Hepatic stellate cell (primary cell): ENCODE measurements at places on chromosomes 6 and 20.

DNA sequence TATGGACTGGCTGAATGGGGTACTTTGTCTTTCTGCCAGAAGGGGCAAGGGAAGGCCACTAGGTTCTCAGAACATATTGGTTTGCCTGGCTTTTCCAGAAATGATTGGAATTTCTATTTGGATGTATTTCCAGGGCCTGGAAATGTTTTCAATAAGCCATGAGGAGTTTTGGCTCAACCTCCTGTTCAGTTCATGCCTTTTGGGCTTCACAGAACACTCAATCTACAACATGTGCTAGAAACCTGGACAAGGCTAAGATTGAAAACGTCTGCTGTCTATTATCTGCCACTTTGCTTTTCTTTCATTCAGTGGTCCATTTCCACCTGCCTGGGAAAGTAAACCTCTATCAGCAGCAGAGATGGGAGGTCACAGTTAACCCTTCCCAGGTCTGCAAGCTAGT, 793.4 kb downstream of the TENT5A start:
- no peak for DNase-seq

DNA sequence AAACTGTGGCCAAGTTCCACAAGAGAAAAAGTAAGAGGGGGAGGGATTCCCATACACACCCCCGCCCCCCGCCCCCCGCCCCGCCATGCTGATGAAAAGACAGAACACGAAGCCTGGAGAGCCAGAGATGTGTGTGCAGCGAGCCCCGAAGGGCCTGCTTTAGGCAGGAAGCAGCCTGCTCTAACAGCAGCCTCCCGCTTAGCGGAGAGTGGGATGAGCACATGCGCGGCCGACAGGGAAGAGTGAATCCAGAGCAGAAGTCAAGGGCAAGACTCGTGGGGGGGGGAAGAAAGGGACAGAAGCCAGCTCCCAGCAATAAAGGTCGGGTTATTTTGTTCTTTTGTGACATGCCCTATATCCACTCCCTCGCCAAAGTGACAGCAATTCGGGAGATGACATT, 67.2 kb upstream of the PTGIS start:
- DNase-seq: no peak

- DNase-seq: no peak
Measured at GRCh38 chr6:116388924-116389323, 18.2 kb downstream of the DSE start.

DNA sequence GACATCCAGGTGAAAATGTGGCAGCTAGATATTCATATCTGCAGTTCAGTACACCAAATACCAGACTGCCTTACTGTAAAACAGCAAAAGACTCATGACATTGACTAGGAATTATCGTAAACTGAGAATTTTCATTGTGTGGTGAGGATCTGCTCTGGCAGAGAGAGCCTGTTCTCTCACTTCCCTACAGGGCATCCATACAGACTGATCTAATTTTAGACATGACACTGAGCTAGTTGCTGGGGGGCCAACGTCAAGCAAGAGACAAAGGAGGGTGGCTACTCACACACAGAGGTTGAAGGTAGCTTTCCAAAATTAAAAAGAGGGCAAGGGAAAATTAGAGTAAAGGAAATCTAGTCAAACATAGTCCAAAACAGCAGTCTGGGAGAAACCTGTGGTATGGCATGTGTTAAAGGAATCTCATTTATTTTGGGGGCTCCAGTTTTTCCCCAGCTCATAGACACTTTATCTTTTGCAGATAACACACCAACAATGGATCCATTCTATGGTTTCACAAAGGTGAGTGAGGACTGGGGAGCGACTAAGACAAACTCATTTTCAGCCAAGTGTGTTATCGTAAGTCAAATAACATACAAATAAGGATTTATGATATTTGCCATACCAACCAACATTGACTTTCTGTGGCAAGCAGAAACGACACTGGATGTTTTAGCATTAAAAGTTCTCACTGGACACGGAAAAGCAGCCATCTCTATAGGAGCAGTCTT, 36.6 kb upstream of the NHSL1 start:
- no peak for DNase-seq

DNA sequence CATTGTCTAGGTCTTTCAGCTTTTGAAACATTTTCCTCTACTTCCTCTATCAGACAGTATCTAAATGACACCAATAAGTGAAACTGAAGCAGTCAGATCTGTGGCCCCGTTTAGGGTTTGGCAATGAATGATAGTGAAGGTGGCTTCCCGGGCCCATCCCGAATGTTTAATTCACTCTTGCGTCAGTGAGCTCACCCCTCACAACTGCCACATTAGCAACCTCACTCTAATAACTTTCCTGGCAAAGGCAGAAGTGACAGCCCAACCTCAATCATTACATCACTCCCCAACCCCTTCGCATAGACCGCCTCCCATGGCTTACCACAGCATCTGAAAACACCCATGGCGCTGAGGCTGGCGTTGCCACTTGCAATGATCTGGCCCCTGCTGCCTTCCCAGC, 92.4 kb upstream of the CD83 start:
- DNase-seq: no peak

GRCh38 chr20:15945289-15945688, 628.0 kb downstream of the KIF16B start:
- DNase-seq: no peak

DNA sequence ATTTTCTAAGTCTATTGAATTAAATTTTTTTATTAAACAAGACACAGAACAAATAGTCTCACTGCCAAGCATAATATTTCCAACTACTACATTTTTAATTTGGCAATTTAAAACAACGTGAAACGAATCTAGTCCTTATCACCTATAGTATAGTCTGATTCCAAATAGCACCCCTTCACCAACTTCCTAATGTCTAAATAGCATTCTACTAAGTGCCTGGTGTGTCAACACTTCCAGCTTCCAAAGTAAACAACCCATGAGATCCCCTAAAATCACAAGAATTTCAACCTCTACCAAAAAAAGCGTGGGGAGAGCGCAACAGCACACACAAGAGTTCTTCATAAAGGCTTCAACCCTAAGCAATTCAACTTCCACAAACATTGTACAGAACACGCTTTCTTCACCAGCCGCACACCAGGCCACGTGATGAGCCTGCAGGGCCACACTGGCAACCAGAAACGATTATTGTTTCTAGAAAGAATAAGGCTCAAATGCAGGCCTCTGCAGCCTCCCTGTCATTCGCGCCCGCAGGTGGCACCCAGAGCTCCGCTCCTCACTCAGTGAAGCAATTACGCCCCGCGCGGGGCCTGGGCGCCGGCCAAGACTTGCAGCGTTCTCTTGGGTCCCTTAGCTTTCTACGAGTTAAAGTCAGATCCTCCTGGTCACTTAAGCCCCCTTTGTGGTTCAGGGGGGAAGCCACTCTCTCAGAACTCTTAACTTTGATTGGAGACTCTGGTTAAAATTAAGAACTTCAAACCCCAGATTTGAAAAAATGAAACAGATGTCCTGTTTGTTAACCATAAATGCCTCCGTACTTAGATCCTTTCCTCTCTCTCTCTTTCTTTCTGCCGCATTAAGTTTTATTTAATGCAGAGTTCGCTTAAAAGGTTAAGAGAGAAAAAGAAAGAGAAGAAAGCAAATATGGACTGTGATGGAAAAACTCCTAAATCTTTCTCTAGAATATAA, 18.3 kb downstream of the SIM1 start:
- DNase-seq: peak; percentile 2

DNA sequence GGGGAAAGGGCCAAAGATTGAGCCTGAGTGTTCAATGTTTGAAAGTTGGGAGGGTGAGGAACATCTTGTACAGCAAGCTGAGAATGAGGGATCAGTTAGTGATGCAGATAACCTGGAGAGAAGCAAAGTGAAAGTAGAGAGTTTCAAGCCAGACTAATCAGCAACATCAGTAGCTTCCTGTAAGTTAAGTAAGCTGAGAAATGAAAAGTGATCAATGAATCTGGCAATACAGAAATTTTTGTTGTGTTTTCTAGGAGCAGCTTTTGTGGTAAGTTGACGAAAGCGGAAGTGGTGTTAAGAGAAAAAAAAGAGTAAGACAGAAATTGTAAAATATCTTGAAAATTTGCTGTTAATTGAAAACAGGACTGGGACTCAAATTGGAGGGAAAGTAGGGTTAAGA, 855.5 kb upstream of the MAP3K7 start:
- no peak for DNase-seq

DNA sequence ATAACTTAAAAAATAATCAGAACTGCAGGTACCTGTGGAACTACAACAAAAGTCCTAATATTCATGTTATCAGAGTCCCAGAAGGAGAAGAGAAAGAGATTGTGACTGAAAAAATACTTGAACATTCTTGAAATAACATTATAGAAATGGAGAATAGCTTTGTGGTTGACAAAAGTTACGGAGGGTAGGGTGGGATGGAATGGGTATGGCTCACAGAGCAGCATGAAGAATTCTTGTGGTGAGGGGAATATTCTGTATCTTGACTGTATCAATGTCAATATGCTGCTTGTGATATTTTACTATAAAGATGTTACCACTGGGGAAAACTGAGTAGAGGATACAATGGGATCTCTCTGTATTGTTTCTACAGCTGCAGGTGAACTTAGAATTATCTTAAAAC, 122.5 kb downstream of the DST start:
- DNase-seq: no peak

DNA sequence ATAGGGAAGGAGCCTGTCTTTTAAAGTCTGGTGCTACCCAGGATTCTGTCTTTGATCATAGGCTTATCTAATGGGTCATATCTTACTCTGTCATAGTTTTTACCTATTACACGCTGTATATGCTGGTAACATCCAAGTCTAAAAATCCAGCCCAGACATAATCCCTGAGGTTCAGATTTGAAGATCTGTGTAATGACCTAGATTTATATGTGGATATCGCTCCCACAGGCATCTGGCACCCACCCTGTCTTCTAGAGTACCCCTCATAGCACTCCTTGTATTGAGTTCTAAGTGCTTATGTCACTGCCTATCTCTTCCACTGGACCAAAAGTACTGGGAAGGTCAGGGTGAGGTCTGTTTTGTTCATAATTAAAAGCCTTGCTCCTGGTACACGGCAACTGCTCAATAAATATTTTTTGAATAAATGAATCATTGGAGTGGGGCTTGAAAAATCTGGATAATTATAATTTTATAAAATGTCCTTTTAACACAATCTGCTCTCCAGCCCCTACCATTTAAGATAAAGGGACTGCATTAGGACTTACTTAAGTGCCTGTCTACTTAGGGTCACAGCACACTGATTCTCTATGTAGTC, 136.4 kb downstream of the FUT9 start:
- no peak for DNase-seq

DNA sequence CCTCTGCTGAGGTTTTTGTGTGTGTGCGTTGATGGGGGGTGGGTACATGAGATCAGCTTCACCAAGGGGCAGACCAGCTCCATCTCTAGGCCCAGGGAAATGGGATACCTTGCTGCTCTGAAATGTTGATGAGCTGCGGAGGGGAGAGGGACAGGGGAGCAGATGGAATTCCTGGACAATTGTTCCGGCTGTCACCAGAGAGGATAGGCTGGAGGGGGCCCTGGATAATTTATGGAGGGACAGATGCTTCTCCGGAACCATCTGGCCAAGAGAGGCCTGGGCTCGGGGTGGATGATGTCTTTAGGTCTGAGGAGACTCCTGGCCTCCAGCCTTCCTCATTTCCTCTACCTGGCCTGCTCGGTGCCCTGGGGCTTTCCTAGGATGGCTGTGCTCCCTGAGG, 1.9 kb upstream of the TJAP1 start:
- DNase-seq: no peak

DNA sequence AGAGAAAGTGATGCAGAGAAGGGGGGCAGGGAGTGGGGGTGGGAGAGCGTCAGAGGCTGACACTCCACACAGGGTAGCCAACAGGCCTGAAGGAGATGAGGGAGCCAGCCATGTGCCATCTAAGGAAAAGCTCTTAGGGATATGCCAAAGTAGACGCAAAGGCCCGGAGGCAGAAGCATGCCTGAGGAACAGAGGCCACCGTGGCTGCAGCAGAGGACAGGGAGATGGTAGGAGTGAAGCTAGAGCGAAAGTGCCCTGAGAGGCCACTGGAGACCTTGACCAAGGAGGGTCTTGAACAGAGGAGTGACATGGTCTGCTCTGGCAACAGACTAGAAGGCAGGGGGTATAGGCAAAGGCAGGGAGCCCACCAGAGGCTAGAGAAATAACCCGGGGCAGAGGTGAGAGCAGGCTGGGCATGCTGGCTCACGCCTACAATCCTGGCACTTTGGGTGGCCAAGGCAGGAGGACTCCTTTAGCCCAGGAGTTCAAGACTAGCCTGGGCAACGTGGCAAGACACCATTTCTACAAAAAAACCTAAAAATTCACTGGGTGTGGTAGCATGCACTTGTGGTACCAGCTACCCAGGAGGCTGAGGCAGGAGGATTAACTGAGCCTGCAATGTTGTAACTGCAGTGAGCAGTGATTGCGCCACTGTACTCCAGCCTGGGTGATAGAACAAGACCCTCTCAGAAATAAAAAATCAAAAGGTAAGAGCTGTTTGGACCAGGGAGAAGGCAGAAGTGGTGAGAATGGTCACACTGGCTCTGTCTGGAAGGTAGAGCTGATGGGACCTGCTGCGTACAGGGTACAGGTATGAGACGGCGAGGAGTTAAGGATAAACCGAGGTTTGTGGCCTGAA, 6.3 kb downstream of the RRBP1 start:
- no peak for DNase-seq

DNA sequence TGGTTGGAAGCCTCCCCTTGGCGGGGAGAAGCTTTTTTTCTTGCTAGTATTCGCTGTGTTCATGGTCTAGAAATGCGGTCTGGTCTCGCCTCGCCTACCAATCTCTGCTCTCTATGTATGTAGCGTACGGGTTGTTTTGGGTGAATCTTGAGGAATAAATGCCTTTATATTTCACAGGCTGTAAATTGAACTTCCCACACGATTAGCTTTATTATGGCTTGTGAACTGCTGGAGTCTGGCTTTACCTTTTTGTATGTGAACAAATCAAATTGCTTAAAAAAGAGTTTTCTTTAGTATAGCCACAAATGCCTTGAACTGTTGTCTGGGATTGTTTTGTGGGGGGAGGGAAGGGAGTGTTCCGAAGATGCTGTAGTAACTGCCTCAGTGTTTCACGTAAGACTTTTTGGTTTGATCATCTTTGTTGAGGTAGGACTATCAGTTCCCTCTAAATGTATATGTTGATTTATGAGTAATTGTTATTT, 2.2 kb downstream of the INSM1 start:
- no peak for DNase-seq

DNA sequence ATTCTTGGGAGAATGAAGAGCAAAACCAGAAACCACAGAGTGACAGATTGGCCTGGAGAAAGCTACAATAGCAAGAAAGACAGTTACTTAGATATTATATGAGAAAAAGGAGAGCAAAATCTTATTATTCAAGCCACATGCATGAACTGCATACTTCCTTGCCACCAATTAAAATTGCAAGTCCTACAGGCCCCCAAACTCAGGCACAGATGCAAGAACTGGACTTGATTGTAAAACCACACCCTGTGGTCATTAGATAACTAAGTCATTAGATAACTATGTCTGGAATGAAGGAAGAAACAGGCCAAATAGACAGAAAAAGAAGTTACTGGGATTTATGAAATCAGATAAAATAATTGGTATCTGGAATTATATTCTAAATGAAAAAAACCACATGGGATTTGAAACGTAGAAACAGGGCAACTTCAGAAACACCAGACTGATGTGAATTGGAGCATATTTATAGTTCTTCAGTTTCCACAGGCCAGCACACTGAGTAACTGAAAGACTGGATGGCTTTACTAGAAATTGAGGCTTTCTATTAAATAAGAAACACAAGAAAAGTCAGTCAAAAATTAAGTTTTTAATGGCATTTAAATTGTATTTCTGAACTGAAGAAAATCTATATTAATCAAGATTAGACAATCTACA, 49.4 kb upstream of the CARMIL1 start:
- DNase-seq: peak; percentile 42

- DNase-seq: no peak
Measured at GRCh38 chr6:39303425-39304153, 10.6 kb downstream of the KCNK17 start.
